ENCODE measurements at places on chromosomes 1 and 21.
A peak's percentile ranks its signal among the peaks of the same experiment; 100 is the strongest.

DNA sequence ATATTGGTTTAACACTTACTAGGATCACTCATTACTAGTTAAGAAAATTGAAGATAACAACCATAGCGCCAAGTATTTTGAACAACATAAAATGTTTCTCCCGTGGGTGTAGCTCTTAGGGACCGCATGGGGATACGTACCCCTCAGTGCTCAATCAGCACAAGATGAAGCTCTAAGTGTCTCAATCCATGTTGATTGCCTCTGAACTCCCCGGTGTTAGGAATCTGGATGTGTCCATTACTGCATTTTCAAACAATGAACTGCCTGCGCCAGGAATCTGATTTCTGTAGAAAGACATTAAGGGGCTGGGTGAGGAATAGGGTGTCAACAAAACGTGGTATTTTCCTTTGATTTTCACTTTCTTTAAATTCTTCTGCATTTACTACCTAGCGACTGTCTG is 100.2 kb downstream of the LMO4 start:
- no peak for DNase-seq

GRCh38 chr1:18959591-18959990 is 3.1 kb upstream of the IFFO2 start:
- no peak for DNase-seq

GRCh38 chr21:23099185-23099584 is 2101.0 kb downstream of the NCAM2 start:
- no peak for DNase-seq

- DNase-seq = no peak
These were observed 355.2 kb downstream of the SMYD3 start for GRCh38 chr1:246151796-246152434.

DNA sequence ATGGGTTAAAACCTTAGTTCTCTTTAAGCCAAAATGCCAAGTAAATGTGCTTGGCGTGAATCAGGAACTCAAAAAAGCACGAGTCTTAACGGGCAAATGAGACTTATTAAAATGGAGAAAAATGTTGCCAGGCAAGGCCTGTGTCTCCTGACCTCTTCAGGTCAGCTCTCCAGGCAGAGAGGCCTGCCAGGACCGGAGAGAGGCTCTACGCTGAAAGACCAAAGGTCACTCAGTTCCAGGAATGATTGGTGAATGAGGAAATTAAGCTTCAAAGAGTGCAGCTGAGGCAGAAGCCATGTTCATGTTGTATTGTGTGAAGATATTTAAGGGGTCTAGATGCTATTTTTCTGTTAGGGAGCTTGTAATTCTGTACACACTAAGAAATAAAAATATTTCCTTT is 66.6 kb downstream of the SPAG17 start:
- no peak for DNase-seq

GRCh38 chr1:35190784-35191183 is 2.2 kb downstream of the SFPQ start:
- DNase-seq = no peak

- peak; percentile 48 for DNase-seq
These were observed 1.3 kb downstream of the KMO start for GRCh38 chr1:241533326-241534115.

GRCh38 chr1:227883641-227884301 is 64.0 kb downstream of the WNT9A start:
- DNase-seq = no peak

DNA sequence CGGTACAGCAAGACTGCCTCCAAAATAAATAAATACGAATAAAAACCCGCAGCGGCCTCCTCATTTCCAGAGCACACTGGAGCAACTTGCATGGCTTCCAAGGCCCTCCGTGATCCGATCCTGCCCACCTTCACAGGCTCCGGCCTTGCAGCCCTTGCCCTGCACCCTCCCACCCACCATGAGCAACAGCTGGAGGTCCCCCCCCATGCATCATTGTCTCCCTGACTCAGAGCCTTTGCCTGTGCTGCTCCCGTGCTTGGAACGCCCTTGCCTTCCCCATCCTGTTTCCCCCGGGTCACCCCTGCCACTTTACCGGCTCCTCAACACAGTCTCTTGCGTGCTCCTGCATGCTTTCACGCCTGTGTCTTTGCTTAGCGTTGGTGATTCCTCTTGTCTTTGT is 71.0 kb upstream of the ANGPTL1 start:
- DNase-seq = no peak

DNA sequence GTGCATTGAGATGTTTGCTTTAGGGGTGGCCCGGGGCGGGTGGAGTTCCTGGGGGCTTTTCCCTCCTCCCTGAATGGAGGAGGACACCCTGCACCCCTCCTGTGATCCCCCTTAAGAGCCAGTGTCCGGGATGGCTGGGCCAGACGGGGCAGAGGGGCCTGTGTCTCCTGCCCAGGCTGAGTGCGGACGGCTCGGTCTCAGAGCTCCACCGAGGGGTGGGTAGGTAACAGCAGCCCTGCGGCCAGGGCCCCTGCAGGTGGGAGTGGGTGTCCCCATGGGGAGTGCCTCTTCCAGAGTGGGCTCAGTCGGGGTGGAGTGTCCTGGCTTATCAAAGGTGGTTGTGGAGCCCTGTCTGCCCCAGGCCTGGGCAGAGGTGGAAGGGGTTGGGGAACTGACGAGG is 23.1 kb downstream of the TP73 start:
- no peak for DNase-seq

DNA sequence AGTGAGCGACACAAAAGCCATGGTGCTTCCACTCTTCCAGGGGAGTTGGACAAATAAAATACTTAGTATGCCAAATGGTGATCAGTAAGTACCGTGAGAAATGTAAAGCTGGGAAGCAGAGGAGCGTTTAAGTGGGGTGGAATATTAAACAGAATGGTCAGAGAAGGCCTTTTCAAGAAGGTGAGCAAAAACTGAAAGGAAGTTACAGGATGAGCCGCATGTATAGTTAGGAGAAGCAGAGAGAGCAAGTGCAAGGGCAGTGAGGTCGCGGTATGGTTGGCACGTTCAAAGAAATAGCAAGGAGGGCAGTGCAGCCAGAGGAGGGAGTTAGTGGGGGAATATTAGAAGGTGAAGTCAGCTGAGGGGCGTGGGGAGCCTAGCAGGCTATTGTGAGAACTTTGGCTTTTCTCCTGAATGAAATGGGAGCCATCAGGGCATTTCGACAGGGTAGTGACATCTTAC is 748 bp upstream of the ATP6V0B start:
- DNase-seq = no peak

GRCh38 chr1:30706528-30706927 is 16.9 kb downstream of the MATN1 start:
- no peak for DNase-seq

- DNase-seq = no peak
These were observed 4.4 kb downstream of the TAL1 start for GRCh38 chr1:47227341-47228232.

GRCh38 chr1:1141244-1141910 is 25.5 kb upstream of the C1orf159 start:
- no peak for DNase-seq

GRCh38 chr1:234331507-234331906 is 41.7 kb upstream of the COA6 start:
- peak; percentile 30 for DNase-seq

- no peak for DNase-seq
These were observed 212.3 kb upstream of the DPYD start for GRCh38 chr1:98133131-98133530.

- DNase-seq = no peak
These were observed 80.6 kb downstream of the PAPPA2 start for GRCh38 chr1:176543360-176544129.

GRCh38 chr1:157090196-157090647 is 9.4 kb downstream of the ETV3L start:
- peak; percentile 32 for DNase-seq

DNA sequence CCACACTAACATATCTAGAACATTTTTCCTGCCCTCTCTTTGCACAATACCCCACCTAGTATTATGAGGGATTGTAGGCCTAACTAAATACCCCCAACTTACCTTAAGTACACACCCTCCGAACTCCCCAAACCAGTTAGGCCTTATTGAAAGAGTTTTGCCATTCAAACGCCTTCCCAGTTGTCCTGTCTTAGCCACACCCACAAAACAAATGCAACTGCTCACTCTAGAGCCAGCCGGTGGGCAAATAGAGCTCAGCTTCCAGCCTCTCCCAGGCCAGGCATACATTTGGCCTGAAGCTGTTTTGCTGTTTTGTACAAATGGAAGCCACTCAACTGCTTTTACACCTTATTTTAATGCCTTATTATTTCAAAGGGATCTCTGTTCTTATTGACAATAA is 224.2 kb upstream of the RUNX1 start:
- no peak for DNase-seq

DNA sequence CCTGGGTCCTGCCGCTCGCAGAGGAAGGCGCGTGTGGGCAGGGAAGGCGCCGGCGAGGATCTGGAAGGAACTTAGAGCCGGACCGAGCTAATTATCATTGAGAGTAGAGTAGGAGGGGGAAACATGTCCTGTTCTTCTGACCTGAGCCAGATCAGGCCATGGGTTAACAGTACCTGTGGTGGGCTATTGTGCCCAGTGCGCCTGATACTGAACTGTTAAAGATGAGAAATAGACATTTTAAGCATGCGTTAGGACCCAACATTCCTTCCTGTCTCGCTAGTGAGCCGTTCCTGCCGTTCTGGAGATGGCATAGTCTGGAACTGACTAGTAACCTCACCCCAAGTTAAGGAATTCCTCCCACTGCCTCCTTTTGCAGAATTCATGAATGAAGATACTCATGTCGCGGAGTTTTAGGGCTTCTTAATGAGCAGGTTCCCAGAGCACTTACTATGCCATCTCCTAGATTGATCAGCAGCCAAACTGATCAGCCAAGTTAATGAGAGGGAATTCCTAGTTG is 870 bp downstream of the STRIP1 start:
- peak; percentile 46 for DNase-seq

DNA sequence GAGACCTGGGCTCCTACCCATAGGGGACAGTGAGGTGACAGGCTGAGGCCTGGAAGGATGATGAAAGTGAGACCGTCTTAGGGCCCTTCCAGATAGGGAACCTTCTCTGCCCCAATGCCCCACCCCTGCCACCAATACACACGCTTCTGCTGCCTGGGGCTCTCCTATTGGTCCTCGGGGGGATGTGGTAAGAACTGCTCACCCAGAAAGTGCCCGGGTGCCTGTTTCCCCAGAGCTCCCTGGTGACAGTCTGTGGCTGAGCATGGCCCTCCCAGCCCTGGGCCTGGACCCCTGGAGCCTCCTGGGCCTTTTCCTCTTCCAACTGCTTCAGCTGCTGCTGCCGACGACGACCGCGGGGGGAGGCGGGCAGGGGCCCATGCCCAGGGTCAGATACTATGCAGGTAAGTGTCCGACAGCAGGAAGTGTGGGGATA is 948 bp downstream of the SEMA4A start:
- DNase-seq = peak; percentile 95

DNA sequence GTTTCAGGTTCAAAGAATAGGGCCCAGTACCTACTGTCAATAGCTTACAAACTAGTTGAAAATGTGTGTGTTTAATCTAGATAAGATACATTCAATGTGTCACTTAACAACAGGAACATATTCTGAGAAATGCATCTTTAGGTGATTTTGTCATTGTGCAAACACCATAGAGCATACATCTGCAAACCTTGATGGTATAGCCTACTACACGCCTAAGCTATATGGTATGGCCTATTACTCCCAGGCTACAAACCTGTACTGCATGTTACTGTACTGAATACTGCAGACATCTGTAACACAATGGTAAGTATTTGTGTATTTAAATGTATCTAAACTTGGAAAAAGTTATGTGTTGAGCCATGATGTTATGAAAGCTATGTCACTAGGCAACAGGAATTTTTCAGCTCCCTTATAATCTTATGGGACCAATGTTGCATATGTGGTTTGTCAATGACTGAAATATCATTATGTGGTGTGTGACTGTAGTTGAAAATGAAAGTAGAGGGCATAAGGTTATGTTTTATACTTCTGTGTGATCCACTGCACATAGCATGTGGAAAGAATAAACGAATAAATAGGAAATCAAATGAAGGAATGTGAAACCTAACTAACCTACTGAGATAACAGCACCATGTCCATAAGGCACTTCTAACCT is 129.0 kb upstream of the CAMK1G start:
- DNase-seq = no peak

- DNase-seq = peak; percentile 53
These were observed 12.0 kb upstream of the KCNE2 start for GRCh38 chr21:34351786-34352241.

DNA sequence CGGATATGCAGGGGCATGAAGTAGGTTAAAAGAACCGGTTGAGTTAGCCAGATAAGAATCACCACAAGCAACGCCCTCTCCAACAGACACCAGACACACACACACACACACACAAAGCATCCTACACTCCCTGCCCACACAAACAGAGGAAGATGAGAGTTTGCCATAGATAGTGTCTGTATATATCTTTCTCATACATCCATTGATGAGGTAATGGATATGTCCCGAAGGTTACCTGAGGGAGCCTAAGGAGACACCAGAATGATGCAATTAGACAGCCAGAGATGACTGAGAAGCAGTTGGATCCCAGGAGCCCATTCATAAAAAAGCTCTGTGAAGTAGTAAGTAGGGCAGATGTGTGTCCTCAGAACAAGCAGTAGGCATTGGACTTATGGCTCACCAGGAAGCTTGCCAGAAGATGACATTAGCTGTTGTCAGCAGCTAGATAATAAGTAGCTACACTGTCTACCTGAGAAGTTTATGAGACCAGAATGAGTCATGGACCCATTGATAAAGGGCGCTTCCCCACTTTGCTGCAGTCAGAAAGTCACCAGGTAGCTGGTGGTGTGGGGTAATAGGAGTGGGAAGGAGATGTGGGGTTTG is 247.0 kb downstream of the KCNT2 start:
- DNase-seq = no peak

DNA sequence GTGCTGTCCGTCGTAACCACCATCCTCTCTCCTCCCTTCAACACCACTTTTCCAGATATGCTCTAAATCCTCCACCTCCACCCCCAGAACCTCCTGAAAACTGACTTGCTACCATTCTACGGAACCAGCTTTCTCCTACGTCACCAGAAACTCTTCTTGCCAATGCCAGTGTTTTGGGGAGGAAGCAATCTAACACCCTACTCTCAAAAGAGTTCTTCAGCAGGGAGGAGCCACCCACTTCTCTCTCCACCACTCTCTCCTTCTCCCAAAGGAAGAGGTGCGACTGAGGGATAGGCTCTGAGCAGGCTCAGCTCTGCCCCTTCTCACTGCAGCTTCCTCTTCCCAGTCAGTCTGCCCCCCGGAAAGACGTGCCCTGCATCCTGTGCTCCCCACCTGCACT is 6.1 kb upstream of the S100A2 start:
- no peak for DNase-seq

DNA sequence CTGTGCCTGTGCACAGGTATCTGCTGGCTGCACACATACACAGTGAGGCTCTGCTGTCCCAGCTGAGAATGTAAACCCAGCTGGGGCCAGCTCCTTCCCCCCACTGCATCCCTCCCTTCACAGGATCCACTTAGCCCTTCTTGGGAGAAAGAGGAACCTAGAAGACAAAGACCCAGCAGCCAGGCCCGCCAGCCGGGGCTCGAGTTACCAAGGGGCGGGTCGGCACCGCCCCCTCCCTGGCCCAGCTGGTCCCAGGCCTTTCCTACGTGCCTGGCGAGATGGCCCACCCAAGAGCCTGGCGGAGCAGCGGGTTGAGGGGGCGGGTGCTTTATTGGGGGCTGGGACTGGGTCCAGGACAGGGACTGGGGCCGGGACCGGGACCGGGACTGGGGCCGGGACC is 2.1 kb downstream of the SH3BGRL3 start:
- no peak for DNase-seq

GRCh38 chr1:223796210-223796609 is 49.5 kb downstream of the TP53BP2 start:
- no peak for DNase-seq

All from AML-193 (cell line).